ENCODE measurements at places on chromosomes 7 and 10.

- DNase-seq, result no peak
Observed at GRCh38 chr10:109998513-109998912, 9.3 kb upstream of the ADD3 start.

- no peak for DNase-seq
Observed at GRCh38 chr7:94239661-94240234, 154.9 kb upstream of the COL1A2 start.

- no peak for DNase-seq
Observed at GRCh38 chr7:91239171-91239604, 25.0 kb upstream of the FZD1 start.

GRCh38 chr10:112950714-112951358 lies 789 bp downstream of the TCF7L2 start:
- DNase-seq, result no peak

- DNase-seq, result no peak
Observed at GRCh38 chr7:120837599-120837998, 20.3 kb downstream of the TSPAN12 start.

GRCh38 chr7:25244254-25245033 lies 16.2 kb upstream of the NPVF start:
- no peak for DNase-seq

- DNase-seq, result no peak
Observed at GRCh38 chr7:91228327-91228726, 35.9 kb upstream of the FZD1 start.

- DNase-seq, result no peak
Observed at GRCh38 chr10:126611303-126611702, 59.2 kb downstream of the C10orf90 start.

- peak; percentile 45 for DNase-seq
Observed at GRCh38 chr10:34638406-34639054, 176.6 kb downstream of the PARD3 start.

- DNase-seq, result no peak
Observed at GRCh38 chr7:112744818-112745217, 45.4 kb downstream of the TMEM168 start.

DNA sequence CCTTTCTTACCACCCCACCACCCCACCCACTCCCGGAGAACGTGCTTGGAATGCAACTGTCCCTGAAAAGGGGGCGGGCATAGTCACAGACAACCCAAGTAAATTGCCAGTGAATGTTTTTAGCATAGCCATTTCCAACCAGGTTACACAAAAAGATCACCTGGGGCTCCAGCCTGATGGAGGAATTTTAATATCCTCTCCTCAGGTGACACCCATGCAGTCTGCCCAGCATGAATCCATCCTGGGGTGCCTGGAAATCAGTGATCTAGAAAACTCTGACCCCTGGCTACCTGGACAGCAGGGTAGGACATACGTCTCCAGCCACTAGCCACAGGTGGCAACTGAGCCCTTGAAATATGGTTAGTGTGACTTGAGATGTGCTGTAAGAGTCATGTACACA lies 61.1 kb downstream of the SORBS1 start:
- no peak for DNase-seq

- DNase-seq, result no peak
Observed at GRCh38 chr10:58641095-58641531, 128.4 kb downstream of the BICC1 start.

GRCh38 chr10:17375936-17376584 lies 78.3 kb downstream of the ST8SIA6 start:
- no peak for DNase-seq

Data from cerebellum (tissue), 4 donors.